ENCODE measurements at places on chromosomes 11 and 22.
A peak's percentile ranks its signal among the peaks of the same experiment; 100 is the strongest.

DNA sequence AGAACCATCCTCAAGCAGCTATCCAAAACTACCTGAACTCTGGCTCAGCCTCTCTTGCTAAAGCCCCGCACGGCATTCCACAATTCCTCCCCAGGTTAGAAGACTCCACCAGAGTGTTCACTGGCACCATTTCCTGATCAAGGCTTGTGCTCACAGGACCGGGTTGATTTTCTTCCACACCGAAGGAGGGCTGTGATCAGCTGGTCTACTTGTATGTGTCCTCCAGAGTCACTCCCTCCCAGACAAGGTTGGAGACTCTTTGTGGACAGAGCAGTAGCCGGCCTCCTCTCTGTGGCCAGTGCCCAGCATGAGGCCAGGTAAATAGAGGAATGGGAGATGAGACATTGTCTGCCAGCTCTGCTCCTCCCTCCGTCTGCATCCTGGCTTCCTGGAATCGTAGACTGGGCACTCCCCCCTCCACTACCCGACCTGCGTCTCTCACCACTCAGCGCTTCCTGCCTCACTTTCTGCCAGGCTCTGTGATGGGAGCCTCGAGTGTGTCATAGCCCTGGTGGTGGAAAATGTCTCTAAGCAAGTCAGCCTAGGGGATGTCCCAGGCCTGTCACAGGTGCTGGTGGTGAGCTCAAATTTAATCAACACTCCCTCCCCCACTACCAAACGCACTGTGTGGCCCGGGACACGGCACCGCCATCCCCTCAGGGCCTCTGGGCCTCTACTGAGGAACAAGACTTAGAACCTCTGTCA, 12.5 kb upstream of the TMPRSS6 start:
- DNase-seq = no peak

- DNase-seq = no peak
Measured at GRCh38 chr11:122755409-122755808, 82.9 kb upstream of the CRTAM start.

GRCh38 chr11:101567071-101567470, 16.7 kb downstream of the TRPC6 start:
- no peak for DNase-seq

GRCh38 chr11:120168108-120168959, 30.4 kb upstream of the TRIM29 start:
- no peak for DNase-seq

- DNase-seq = no peak
Measured at GRCh38 chr11:20529757-20530156, 69.7 kb upstream of the SLC6A5 start.

GRCh38 chr11:86486261-86487030, 111.8 kb downstream of the CCDC81 start:
- DNase-seq = no peak

- no peak for DNase-seq
Measured at GRCh38 chr11:19766810-19767209, 54.2 kb downstream of the NAV2 start.

DNA sequence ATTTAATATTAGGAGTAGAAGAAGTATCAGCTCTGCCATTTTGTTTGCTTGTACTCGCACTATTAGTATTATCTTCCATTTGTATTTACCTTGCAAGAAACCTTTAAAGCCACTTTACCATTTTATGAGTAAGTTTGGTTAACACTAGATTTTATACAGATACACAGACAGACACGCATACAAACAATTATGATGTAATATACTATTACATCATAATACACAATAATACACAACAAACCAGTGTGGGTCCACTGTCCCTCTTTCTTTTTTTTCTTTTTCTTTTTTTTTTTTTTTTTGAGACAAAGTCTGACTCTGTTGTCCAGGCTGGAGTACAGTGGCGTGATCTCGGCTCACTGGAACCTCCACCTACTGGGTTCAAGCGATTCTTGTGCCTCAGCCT, 170.3 kb upstream of the NARS2 start:
- DNase-seq = no peak

GRCh38 chr22:19846620-19847344, 7.9 kb downstream of the GNB1L start:
- DNase-seq = no peak

- DNase-seq = no peak
Measured at GRCh38 chr22:38618682-38619081, 37.5 kb downstream of the FAM227A start.

- no peak for DNase-seq
Measured at GRCh38 chr11:129965248-129965647, 37.4 kb downstream of the PRDM10 start.

DNA sequence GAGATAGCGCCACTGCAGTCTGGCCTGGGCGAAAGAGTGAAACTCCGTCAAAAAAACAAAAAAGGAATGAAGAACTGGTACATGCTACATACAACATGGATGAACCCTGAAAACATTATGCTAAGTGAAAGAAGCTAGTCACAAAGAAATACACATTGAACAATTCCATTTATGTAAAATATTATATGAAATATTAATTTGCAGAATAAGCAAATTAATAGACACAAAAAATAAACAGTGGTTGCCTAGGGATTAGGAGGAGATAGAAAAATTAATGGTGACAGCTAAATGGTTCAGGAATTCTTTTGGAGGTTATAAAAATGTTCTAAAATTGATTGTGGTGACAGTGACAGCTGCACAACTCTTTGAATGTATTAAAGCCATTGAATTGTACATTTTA, 14.7 kb downstream of the PRDM10 start:
- DNase-seq = no peak

DNA sequence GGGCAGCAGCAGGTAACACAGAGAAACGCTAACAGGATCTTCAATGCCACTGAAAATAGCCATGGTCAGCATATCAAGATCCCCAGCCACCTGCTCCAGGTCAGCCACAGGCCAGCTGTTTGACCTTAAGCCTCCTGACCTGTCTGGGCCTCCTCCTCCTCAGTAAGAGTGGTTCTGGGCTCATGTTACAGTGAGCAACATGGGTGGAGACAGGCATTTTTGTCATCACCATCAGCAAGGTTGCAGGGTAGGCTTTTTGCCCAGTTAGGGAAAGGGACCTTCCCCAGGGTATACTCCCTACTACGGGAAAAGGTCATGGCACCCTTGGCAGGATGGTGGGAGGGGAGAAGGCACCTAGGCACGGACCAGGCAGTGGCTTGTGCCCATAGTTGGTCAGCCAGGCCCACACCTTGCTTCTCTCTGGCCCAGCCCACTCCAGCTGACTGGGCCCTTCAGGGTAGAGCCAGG, 131.8 kb upstream of the PARVA start:
- no peak for DNase-seq

DNA sequence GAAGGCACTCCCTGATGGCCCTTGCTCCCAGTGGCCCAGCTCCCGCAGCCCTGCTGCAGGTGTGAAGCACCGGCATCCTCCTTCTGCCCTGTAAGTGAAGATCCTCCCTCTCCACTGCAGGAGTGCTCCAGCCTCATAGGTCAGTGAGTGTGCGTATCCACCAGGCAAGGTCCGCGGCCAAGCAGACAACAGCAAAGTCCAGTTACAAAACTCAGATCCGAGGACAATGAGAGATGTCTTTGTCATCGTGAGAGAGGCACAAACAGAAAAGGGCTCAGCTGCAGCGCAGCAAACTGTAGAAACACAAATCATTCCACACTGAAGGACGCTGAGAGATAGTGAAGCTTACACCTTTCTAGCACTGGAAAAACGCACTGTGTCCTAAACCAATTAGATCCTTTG, 46.1 kb downstream of the MYH9 start:
- DNase-seq = peak; percentile 55

DNA sequence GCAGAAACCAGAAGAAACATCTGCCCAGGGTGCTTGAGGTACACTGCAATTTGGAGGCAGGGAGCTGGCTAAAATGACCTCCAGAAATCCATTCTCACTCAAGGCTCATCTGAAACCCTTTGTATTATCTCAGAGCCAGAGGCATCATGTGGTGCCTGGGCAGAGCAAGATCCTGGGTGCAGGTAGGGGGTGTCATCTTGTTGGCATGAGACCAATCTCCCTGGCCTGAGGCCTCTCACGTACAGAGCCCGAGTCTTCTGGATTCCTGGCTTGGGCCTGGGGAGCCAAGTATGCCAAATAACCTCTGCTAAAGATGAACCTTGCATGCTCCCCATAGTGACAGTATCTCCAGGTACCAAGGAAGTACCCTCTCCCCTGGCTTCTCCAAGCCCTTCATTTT, 2.4 kb downstream of the LMO1 start:
- DNase-seq = peak; percentile 33

- no peak for DNase-seq
Measured at GRCh38 chr22:45977003-45977411, at the start of gene WNT7B. Gene WNT7B, minus strand, starts transcription at chr22:45977162. Its CDS starts 408 bp downstream, at chr22:45976754.

DNA sequence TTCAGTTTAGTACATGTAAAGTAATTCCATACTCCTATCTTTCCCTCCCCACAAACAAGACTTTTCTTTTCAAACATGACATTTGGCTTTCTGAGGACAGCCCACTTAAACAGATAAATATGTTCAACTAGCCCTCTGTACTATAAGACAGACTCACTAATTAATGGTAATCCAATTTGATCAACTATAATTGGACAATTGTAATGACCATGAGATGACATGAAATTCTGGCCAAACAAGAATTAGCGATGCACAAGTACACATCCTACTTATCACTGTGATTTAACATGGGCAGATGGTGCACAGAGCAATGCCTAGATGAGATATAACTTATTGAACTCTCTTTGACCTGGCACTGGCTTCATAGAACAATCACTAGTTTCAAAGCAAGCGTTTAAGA, 1033.7 kb upstream of the CCDC90B start:
- no peak for DNase-seq

DNA sequence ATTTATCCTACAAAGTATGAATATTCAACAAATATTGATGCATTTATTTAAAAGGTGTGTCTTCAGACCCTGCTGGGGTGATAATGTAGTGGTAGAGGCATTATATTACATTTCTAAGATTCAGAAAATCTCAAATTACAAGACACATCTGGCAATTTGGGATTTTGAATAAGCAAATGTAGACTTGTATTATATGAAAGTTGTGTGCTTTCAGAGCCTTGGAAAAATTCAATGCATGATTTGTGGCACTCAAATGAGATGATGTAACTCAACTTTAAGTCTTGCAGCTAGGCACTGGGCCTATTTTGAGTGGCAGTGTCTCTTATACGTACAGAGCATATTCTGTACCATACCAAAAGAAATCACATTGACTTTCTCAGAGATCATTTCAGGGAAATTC, 214.4 kb downstream of the ETS1 start:
- DNase-seq = no peak

GRCh38 chr11:66530927-66531709, 14.7 kb downstream of the ZDHHC24 start:
- DNase-seq = no peak

DNA sequence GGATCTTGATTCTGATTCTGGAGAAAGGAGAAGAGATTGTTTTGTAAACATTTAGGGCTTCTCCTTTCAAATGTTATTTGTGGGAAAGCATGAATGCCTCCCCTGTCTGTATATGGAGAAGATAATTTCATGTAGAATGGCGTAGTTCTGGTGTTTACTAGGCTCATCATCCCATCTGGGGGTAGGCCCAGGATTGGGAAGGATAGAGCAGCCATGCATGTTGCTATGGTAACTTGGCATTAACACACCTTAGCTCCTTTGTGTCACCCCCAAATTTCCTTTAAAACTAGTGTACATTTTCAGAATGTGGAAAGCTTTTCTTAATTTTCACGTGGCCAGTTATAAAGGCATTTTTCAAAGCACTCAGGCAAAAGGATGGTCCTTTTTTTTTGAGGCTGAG, 57.5 kb upstream of the EED start:
- DNase-seq = no peak

DNA sequence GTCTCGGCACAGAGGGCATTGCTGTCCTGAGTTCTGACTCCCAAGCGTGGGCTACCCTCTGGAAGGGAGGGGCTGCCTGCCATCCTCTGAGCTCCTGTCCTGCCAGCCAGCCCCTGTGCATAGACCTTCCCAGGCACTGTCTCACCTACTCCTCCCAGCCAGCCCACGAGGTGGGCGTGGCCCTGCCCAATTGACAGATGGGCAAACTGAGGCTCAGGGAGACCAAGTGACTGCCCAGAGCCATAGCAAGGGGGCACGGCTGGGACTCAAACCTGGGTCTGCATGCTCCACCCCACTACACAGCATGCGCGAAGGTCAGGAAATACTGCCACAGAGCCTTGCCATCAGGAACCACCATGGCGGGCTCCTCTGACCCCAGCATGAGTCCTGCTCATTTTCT, 29.4 kb upstream of the PRR5 start:
- DNase-seq = no peak

- peak; percentile 36 for DNase-seq
Measured at GRCh38 chr11:134634897-134635831, 223.1 kb upstream of the B3GAT1 start.

DNA sequence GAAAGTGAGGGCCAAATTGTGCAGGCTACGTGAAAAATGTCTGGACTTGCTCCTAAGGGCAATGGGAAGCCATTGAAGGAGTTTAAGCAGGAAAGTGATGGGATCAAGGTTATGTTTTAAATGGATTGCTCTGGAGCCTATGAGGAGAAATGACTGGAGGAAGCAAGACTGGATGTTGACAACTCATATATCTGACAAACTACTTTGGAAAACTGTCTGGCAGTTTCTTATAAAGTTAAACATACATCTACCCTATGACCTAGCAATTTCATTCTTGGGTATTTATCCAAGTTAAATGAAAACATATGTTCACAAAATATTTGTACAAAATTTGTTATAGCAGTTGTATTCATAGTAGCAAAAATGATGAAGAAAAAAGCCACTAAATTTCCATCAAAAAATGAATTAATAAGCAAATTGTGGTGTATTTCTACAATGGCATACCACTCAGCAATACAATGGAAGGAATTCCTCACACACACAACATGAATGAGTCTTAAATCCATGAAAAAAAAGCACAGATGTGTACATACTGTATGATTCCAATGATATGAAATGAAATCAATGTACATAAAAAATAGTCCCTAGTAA, 24.1 kb downstream of the FZD4 start:
- no peak for DNase-seq

DNA sequence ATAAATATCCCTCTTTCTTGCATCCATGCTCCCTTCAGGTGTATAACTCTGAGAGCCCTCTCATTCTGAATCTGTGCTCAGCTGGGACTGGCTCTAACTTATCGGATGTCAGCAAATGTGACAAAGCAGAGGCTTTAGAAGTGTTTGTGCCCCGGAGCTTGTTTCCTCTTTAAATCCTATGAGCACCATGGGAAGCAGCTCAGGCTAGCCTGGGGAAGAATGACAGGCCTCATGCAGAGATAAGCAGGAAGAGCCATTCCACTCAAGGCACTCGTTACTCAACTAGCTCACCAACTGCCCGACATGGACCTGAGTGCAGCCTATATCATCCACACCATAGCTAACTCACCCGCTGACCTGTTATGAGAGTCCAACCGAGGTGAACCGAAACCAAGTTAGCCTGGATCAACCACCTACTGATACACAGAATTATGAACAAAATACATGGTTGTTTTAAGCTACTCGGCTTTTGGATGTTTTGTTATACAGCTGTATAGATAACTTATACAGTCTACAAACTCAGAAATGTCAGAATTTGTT, 990.7 kb downstream of the NTM start:
- DNase-seq = no peak

DNA sequence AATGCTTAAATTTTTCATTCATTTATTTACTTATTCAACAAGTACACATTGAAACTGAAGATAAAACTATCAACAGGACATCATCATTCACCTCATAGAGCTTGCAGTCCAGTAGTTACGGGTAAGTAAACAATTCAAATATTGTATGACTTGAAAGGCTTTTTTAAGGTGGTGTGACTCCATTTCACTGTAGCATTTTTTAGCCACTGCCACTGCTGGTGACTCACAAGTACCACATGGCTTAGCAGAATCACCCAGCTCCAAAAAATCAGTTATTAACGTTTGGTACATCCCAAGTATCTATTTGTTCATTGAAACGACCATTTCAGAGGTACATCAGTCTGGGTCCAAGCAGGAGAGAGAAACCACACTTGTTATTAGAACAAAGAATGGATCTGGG, 427.9 kb upstream of the DDI1 start:
- no peak for DNase-seq
